Muscle of leg (tissue), 16 donors: ENCODE measurements at places on chromosomes 16 and 17. TPM values are rescaled to one million over a fixed set of nuclear protein-coding genes. Genes with fewer than 3 reads are reported as not detected.

- peaks cover 70% of the 10 kb centered on the region for H3K4me1 ChIP-seq
- H3K27ac ChIP-seq: peak overlapping the region; percentile 87
- peak overlapping the region; percentile 78 for H3K4me3 ChIP-seq
- H3K36me3 ChIP-seq: peaks cover 10% of the 10 kb centered on the region
- H3K27me3 ChIP-seq: peaks cover 16% of the 10 kb centered on the region
- DNase-seq: no peak
Observed at GRCh38 chr17:40445751-40446468, 2.7 kb downstream of the IGFBP4 start.

GRCh38 chr16:5252791-5253190 lies 155.2 kb upstream of the EEF2KMT start:
- no peaks in the 10 kb centered on the region for H3K36me3 ChIP-seq
- no peak overlapping the region for H3K4me3 ChIP-seq
- H3K27me3 ChIP-seq: peaks cover 2% of the 10 kb centered on the region
- DNase-seq: no peak
- no peak overlapping the region for H3K27ac ChIP-seq

DNA sequence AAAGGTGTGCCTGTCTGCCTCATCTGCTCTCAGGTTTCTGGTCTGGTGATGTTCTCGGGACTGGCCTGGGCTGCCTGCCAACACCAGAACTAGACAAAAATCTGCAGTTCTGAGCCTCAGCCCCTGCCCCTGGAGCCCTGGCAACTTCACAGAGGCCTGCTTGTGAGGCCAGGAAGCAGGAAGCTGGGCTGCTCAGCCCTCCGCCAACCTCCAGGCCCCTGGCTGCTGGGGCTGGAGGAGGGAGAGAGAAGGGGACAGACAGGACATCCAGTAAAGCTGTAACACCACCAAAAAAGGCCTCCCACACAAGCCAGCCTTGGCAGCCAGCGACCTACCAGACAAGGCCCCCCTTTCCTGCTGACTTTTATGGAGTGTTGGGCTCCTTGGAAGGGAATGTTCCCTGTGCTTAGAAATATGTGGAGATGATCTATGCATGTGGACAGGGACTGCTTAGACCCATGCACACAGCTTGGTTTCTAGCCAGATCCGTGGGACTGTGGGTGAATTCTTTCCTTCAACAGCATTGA lies 157.6 kb downstream of the XYLT1 start:
- no peaks in the 10 kb centered on the region for H3K36me3 ChIP-seq
- H3K4me3 ChIP-seq: no peak overlapping the region
- peak; percentile 93 for DNase-seq

- no peak overlapping the region for H3K4me3 ChIP-seq
- no peaks in the 10 kb centered on the region for H3K27me3 ChIP-seq
- H3K27ac ChIP-seq: peak overlapping the region; percentile 69
Observed at GRCh38 chr17:27878776-27879562, 14.2 kb downstream of the LYRM9 start.

DNA sequence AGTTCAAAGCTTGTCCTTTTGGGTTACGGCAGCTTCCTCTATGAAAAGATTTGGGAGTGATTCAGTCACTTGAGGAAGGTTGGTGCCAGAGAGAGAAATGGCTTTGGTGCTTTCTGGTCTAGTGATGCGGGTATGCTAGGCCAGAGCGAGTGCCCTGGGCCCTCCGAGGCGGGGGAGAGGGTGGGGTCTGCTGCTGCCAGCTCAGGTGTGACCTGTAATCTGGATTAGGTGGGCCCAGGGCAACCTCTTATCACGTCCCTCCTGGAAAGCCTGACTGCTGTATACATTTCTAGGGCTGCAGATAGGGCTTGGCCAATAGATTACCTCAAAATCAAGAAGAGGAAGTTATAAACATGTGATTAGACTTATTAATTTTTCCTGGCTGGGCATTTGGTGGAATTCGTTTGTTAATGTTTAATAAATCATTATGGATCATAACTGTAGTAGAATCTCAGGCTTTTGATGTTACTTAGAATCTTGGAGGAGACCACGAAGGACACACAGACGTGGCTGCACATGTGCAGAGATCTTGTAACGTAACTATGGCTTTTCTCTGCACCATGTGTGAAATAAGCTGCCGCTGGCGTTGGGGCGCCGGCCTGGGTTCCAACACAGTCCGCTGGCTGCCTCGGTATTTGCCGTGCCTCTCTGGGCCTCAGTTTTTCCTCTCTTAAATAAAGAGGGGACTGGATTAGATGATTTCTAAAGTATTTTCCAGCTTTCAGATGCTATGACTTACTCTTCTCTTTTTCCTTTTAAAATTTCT lies 1.2 kb downstream of the IRF8 start:
- no peak overlapping the region for H3K27ac ChIP-seq
- H3K36me3 ChIP-seq: no peaks in the 10 kb centered on the region
- no peak for DNase-seq
- H3K4me1 ChIP-seq: peaks cover 24% of the 10 kb centered on the region
- H3K27me3 ChIP-seq: peaks cover 71% of the 10 kb centered on the region

DNA sequence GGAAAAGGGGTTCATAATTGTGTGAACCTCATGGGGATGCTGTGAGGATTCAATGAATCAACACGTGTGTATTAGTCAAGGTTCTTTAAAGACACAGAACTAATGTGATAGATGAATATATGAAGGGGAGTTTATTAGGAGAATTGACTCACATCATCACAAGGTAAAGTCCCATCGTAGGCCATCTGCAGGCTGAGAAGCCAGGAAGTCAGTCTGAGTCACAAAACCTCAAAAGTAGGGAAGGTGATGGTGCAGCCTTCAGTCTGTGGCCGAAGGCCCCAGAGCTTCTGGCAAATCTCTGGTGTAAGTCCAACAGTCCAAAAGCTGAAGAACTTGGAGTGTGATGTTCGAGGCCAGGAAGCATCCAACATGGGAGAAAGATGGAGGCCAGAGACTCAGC lies 413.4 kb downstream of the CDH13 start:
- H3K36me3 ChIP-seq: no peaks in the 10 kb centered on the region
- no peak for DNase-seq
- H3K27me3 ChIP-seq: no peaks in the 10 kb centered on the region
- H3K4me3 ChIP-seq: no peak overlapping the region
- no peaks in the 10 kb centered on the region for H3K4me1 ChIP-seq

The TBC1D3H gene
- polyA plus RNA-seq: not detected

The TBX6 gene
- polyA plus RNA-seq: 1.1 TPM

The ABCA6 gene
- 8.4 TPM for polyA plus RNA-seq

The PIRT gene
- 0.34 TPM for polyA plus RNA-seq

The KIF18B gene
- polyA plus RNA-seq: 10.7 TPM

The TIMM22 gene
- polyA plus RNA-seq: 14.9 TPM
